ENCODE measurements at places on chromosomes 5 and 9.

DNA sequence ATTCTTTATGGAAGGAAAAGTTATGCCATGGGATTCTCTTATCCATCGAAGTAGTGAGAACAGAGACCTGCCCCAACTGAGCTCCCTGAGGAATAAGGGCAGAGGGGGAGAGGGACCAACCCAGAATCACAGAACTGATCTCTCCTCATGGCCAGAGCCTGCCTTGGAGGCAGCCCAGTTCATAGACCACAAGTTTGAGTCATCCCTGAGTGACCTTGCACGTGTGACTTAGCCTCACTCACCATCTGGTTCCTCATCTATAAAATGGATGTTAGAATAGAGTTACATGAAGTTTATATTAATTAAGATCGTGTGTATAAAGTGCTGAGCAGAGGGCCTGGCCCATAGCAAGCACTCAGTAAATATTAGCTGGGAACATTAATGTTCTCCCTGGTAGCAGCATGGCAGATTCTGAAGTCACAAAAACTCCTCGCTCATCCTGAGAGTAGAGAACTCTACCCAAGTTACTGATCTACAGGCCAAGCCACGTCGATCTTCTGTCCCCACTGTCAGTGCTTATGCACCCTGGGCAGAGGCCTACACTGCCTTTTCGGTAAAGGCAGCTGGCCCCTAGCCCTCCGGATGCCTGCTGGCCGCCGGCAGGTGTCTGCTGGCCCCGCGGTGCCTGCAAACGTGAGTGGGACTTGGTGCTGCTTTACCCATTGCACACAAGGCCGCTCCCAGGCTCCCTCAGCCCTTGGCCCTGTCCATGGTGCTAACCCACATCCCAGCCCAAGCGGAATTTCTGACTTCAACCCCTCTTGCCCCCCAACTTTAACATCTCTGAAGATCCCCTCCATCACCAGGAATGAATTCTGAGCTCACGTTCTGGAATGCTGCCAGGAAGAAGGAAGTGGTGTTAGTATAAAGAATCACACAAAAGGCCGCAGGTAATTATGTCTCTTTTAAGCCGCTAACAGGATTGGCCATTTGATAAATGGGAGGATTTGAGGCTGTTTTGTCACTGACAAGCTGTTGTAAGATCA lies 61.1 kb upstream of the ARAP3 start:
- peak; percentile 40 for DNase-seq

GRCh38 chr5:118551031-118551430 lies 437.3 kb downstream of the DTWD2 start:
- DNase-seq: no peak

DNA sequence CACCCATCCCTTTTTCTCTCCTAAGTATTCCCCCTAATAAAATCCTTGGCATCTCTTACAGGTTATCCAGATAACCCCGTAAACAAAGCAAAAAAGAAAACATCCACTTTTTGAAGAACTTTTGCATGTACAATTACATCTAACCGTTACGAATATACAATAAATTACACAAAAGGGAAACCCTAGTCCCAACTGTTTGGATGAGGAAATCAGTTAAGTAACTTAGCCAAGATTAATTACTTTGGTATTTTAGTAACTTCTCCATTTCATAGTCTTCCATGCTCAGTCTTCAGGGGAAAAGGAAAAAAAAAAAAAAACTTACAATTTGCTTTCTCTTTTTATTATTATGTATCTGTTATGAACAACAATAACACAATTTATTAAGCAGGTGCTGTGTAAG lies 212.9 kb downstream of the ACTL7B start:
- no peak for DNase-seq

DNA sequence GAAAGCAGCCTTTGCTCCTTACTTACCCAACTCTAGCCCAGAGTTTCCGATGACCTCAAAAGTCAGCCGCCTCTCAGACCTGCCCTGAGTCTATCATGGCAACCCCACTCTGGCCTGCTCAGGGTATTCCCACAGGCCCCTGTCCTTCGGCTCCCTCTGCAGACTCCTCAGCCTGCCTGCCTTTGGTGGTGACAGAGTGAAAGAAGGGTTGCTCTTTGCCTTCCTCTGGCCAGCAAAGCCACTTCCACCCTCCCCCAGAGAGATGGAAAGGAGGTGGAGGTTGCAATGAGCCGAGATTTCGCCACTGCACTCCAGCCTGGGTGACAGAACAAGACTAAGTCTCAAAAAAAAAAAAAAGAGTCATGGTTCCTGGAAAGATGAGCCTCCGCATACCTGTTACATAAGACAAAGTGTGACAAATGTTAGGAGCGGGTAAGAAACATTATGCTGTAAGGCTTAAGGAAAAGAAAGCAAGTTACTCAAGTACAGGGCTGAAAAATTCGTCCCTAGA lies 2.3 kb upstream of the SMIM33 start:
- no peak for DNase-seq

- peak; percentile 61 for DNase-seq
Measured at GRCh38 chr5:78527925-78528324, 120.6 kb downstream of the LHFPL2 start.

DNA sequence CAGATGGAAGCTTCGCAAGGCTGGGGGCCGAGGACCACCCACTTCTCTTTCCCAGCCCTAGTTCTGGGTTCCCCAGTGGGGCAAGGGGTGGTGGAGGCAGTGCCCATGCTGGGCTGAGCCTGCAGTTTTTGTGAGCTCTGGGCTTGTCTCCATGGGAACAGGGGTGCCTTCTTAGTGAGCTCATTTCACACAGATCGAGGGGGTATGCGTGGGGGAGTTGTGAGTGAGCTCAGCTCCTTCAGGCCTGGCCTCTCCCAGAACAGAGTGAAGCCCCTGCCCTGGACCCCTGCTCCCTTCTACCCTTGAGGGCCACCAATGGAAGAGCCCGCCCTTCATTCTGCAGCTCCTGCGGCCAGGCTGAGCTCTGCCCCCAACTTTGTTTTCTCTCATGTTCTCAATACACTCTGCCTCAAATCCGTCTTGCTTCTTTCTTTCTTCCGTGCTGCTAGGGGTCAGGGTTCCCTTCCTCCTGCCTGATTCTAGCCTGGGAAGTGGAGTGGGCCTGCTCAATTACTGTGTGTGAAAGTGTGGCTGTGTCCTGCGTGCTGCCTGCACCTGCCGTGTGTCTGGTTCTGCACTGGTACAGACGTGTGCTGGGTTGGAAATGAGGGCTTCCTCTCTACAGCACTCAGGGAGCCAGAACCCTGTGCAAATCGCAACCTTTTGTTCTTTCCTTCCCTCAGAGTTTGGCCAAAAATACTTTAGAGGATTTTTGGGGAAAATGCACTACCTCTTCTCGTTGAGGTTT lies 9.0 kb upstream of the MYOZ3 start:
- DNase-seq: no peak

GRCh38 chr5:42840269-42840668 lies 28.6 kb upstream of the SELENOP start:
- peak; percentile 72 for DNase-seq

DNA sequence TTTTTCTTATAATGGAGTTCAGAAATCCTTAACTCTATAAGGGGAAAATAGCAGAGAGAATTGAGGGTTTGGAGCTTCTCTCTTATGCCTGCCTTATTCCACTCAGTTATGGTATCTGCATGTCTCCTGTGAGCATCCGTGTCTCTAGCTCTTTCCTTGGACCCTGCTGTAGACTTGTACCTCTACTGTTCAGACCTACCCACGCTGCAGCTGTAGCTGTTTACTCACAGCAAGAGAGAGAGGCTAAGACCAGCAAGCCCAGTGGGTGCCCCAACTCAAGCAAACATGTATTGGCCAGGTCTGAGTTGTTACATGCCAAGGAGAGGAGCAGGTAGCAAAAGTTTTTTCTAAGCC lies 7.1 kb upstream of the PCSK1 start:
- no peak for DNase-seq

DNA sequence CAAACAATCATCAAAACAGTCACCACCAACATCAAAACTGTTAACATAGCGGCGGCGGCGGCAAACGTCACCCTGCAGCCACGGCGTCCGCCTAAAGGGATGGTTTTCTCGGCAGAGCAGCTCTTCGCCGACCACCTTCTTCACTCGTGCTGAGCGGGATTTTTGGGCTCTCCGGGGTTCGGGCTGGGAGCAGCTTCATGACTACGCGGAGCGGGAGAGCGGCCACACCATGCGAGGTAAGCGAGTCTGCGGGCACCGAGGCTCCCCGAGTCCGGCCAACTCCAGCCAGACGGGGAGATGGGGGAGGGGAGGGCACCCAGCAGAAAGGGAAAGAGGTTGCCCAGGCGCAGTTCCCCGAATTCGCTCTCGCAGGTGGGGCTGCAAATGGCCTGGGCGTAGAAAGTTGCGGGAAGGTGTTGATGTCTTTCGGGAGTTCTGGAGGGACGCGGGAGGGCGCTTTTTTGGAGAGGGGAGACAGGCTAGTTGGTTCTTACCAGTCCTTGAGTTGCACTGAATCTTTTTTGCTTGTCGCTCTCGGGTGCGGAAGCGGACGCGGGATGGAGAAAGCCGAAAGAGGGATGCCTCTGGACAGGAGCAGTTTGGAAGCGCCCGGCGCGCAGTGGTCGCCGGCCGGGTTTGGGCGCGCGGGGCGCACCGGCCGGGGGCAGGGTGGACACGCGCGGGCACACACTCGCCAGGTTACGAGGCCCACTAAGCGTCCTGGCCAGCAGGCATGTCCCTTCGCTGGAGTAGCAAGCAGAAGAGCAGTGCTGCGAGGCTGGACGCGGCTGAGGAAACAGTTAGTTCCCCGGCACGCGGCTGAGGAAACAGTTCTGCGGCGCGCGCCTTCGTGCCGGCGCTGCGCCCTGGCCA lies 849 bp downstream of the RORB start:
- DNase-seq: peak; percentile 14

DNA sequence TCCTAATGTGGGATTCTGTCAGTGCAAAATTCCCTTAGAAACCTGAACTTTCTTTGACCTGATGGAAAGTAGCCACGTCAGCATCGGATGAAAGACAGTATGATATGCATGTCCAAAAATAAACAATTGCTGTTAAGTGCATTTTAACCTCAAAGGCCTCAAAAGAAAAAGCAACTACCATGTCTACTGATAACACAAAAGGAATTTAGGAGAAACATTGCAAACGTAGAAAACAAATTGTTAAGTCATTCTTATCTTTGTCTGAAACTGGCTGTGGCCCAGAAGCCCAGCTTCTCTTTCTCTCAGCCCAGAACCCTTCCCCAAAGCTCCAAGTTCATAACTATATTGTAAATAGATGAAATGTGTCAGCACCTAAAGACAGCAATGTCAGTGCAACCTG lies 11.1 kb upstream of the LHFPL2 start:
- DNase-seq: peak; percentile 78

GRCh38 chr9:68877219-68877618 lies 136.7 kb downstream of the PRKACG start:
- no peak for DNase-seq

DNA sequence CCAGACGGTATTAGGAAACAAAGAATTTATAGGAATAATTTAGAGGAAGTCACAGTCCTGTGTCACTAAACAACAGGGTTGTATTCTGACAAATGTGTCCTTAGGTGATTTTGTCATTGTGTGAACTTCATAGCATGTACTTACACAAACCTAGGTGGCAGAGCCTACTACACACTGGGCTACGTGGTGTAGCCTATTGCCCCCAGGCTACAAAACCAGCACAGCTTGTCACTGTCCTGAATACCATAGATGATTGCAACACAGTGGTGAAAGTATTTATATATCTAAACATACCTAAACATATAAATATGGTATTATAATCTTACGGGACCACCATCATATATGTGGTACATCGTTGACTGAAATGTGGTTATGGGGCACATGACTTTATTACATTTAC lies 69.3 kb downstream of the COL23A1 start:
- no peak for DNase-seq

DNA sequence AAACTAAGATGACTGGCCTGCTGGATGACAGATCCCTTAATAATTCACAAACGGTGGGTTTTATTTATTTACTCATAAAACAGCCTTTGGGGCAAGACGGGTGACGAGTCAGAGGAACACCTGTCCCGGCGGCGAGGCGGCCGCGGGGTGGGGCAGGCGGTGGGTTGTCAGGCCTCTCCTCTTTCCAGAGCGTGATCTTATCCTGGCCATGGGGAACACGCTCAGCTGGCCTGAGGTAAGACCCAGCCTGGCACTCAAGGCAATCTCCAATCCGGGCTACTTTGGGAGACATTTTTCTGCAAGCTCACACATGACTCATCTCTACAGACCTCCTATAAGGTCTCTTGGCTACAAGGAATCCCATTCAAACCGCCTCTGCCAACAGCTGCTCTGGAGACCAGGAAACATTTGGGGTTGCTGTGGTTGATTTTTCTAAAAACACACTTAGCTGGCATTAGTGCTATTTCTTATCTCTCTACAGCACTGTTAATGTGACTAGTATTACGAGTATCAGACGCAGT lies 6.3 kb downstream of the RAPGEF1 start:
- peak; percentile 100 for DNase-seq

DNA sequence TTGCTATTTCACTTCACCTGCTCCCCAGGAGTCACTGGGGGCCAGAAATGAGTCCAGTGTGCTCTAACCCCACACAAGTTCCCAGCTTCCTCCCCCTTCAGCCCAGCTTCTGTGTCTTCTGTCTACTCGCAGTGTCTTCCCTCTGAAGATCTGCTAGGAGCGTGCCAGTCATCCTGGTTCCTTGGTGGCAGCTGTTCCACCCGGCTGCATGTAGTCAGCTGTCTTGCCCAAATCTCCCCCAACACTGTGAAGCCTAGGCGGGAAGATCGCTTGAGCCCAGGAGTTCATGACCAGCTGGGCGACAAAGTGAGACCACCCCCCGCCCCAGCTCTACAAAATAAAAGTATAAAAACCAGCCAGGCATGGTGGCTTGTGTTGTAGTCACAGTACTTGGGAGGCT lies 154.0 kb downstream of the GDNF start:
- DNase-seq: no peak

DNA sequence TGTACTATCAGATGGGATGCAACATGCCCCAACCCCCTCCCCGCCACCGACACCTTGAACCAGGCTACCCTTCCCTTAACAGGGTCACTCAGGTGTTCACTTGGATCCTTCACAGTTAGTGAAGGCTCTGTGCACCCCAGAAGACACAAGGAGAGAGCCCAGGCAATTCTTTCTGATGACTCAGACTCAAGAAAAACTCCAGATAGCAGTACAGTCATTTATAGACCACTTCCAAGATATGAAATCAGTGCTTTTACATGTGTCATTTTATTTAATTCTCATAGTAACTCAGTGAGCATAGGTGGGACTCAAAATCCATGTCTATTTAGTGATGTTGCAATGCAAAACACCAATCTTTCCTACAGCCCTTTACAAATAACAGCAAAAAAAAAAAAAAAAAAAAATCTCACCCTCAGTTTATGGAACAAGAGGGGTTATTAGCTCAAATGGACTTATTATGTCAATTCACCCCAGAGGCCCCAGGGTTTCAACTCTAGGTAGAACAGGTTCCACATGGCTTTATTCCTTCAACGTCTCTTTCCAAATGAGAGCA lies 71.9 kb downstream of the FOXD1 start:
- DNase-seq: peak; percentile 81
